ENCODE measurements at places on chromosomes 6 and 20. TPM values are rescaled to one million over a fixed set of nuclear protein-coding genes. Genes with fewer than 3 reads are reported as not detected.

GRCh38 chr6:43475516-43475915 is 1.9 kb upstream of the TJAP1 start:
- peak; percentile 20 for DNase-seq

DNA sequence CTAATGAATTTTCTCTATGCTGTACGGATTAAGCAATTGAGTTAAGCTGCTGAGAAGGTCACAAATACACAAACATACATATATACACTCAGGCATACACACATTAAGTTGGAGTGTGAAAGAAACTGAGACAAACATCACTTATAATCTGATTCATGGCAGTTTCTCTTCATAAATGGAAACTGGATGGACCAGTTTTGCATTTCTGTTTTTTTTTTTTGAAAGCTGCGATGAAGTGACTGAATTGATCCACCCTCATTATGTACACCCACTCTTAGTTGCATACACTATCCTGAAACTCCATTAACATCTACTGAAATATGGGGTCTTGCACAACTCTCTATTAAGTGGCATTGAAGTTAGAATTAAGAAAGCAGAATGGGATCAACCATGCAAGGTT is 32.9 kb upstream of the TENT5A start:
- no peak for DNase-seq

GRCh38 chr6:3220366-3220765 is 7.1 kb downstream of the TUBB2B start:
- no peak for DNase-seq

- peak; percentile 73 for DNase-seq
These were observed 13.6 kb downstream of the TXLNB start for GRCh38 chr6:139278190-139278589.

DNA sequence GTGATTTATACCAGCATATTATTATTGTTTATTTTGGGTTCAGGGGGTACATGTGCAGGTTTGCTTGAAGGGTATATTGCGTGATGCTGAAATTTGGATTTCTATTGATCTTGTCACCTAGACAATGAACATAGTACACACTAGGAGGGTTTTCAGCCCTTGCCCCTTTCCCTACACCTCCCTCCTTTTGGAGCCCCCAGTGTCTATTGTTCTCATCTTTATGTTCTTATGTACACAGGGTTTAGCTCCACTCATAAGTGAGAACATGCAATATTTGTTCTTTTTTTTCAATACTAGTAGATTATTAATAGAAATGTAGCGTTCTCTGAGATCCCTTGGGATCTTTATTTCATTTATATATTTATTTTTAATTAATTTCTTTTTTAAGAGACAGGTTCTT is 79.2 kb upstream of the MRAP2 start:
- no peak for DNase-seq

NKX2-2 gene
- not detected for total RNA-seq

VARS1 gene
- total RNA-seq, result 56.4 TPM

Measured in myocyte (in vitro differentiated cells).